AG20443 (cell line): ENCODE measurements at places on chromosomes 1 and 21.

DNA sequence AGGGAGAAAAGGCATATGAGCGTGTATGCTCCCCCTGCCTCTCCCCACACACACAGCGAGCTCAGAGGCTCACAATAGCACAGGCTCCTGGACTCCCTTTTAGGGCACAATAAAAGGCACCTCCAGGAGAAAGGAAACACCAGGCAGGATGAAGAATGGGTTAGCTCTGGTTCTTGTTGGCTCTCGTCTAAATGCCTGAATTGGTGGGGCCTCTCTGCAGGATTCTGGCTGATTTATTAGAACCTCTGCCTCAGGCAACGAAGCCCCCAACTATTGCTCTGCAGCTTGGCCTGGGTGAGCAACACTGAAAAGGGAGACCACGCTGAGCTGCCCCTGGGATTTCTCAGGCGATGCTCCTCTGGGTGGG is 590.9 kb upstream of the PLXNA2 start:
- DNase-seq: no peak

DNA sequence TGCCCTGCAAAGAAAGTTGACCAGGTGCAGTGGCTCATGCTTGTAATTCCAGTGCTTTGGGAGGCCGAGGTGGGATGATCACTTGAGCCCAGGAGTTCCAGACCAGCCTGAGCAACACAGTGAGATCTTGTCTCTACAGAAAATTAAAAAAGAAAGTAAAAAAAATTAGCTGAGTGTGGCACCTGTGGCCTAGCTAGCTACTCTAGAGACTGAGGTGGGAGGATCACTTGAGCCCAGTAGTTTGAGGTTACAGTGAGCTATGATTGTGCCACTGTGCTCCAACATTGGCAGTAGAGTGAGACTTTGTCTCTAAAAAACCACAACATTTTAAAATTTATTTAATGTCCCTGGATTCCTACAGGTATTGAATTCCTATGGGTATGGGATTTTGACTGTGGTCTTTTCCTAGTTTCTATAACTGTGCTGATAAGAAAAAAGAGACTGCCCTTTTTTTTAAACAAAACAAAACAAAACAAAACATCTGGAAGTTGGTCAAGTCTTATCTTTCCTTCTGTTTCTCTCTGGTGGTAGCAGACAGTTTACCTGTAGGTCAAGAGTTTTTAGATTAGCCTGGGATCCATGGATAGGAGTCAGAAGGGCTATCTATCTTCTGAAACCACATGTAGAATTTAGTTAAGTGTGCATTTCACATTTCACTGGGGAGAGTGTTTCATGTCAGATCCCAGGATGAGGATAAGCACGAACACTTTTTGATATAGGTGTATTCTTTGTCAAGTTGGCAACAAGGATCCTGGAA is 18.8 kb downstream of the UCK2 start:
- DNase-seq: no peak

- DNase-seq: peak; percentile 82
Observed at GRCh38 chr1:11550664-11551283, 71.8 kb downstream of the DISP3 start.

GRCh38 chr1:151222130-151222529 is 23.8 kb downstream of the PIP5K1A start:
- peak; percentile 19 for DNase-seq

- DNase-seq: no peak
Observed at GRCh38 chr1:8563944-8564537, 246.1 kb downstream of the SLC45A1 start.

DNA sequence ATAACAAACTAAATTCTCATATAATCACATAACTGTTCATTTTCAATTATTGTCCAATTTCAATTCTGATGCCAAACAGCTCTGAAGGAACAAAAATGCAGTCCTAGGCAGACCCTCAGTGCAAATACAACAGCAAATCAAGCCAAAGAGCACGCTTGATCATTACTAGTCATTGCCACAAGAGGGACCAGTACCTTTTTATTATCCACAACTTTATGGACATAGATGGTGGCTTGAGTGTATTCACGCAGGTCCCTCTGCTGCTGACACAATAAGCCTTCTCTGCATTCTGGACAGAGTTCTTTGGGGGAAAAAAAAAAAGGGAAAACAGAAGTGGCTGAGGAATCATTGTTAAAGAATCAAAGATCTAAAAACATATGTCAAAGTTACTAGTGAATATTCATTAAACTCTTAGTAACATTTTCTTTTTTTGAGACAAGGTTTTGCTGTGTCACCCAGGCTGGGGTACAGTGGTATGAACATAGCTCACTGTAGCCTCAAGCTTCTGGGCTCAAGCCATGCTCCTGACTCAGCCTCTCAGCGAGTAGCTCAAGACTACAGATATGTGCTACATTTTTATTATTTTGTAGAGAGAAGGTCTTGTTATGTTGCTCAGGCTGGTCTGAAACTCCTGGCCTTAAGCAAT is 34.3 kb upstream of the RAP1GAP start:
- DNase-seq: peak; percentile 43

- DNase-seq: no peak
Observed at GRCh38 chr1:43349594-43350306, 9.0 kb upstream of the CDC20 start.

DNA sequence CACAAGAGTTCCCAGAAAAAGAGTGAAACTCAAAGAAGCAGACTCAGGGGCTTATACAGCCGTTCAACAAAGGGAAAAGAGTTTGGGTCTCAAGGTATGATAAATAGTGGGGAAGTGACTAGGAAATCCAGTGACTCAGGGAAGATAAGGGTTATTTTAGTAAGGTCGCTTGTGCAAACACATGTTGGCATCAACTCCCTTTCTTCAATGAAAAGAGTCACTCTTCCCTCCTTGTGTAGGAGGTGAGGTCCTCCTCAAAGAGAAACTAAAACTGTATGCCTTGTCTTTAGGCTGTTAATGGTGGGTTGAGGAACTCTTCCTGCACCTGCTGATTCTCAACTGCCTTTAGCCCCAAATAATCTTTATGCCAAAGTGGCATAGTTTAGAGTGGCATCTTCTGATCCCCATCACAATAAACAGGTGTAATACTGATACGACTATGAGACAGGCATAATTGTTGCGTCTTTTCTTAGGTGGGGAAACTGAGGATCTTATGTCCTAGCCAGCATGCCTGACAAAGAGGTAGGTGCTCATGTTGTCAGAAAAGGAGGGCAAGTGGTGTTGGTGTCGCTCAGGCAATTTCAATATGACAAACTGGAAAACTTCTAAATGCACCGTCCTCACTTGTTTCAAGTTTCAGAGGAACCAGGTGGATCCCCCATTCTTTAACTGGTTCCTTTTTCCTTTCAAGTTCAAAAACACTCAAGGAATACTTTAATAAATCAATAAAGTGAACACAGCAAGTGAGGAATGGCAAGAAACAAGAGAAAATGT is 294.1 kb upstream of the RUNX1 start:
- DNase-seq: no peak

- peak; percentile 70 for DNase-seq
Observed at GRCh38 chr1:181010789-181011188, 11.9 kb downstream of the STX6 start.

DNA sequence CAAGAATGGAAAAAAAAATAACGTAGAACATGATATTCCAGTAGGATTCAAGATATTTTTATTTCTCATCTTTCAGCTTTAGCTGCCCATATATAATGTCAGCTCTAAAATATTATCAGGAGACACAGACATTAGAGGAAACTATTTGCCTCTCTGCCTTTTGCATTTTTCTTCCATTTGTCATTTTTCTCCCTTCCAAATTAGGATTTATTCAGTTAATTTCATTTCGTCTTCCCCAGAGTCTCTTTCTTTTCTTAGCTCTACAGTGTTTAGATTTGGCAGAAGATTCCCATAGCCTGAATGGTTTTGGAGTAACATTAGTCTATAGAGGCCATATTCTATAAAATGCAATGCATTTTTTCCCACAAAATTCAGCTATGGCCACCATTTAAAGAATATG is 5.1 kb upstream of the ENAH start:
- DNase-seq: no peak

GRCh38 chr1:84740050-84740714 is 49.9 kb upstream of the SSX2IP start:
- DNase-seq: no peak

DNA sequence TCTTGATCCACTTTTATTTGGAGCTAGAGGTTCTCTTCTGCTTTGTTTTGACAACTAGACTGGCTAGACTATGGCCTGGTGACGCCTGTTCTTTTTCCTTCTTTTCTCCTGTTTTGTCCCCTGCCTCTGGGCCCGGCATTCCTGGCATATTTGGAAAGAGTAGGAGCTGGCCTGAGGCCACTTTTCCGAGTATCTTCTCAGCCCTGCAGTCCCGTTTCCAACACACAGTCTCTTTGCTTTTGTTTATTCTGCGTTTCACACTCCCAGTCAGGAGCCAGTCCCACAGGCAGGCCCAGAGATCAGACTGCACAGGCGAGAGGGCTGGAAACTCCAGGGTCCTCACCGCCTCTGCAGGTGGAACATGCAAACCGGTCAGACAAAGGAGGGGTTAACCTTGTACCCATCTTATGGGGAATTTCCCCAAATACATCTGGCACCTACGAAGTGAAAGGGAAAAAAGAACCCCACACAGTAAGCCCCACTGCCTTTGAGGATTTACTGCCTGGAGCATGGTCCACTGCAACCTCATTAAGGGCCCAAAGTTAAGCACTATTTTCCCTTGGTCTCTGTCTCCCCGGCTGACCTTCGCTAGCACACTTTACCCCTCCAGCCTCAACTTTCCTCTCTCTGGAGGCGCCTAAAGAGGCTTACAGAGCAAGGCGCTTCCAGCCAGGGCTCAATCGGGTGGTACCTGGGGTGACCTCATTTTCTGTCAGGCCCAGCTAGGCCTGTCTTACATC is 141.1 kb downstream of the TOMM20 start:
- DNase-seq: peak; percentile 80

DNA sequence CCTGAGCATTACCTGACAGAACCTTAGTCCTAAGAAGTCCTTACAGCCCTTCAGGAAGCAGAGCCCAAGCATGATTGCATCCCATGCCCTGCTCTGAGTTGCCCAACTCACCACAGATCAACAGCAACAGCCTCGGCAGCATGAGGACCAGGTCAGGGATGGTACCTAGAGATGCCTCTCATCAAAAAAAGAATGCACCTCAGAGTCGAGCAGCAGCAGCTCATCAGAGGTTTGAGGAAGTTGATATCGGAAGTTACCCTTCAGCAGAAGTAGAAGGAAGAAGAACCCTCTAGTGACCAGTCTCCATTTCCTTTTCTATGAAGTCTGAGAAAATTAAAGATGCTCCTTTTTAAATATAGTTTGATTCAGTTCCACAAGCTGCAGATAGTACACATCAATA is at the start of gene FCRL1:
Gene FCRL1 (minus strand): TSS at position 225 of the 400 bp plus-strand sequence. CDS start 83 bp downstream, at position 142.
- no peak for DNase-seq

- no peak for DNase-seq
Observed at GRCh38 chr1:31583082-31583994, 7.0 kb downstream of the TINAGL1 start.

DNA sequence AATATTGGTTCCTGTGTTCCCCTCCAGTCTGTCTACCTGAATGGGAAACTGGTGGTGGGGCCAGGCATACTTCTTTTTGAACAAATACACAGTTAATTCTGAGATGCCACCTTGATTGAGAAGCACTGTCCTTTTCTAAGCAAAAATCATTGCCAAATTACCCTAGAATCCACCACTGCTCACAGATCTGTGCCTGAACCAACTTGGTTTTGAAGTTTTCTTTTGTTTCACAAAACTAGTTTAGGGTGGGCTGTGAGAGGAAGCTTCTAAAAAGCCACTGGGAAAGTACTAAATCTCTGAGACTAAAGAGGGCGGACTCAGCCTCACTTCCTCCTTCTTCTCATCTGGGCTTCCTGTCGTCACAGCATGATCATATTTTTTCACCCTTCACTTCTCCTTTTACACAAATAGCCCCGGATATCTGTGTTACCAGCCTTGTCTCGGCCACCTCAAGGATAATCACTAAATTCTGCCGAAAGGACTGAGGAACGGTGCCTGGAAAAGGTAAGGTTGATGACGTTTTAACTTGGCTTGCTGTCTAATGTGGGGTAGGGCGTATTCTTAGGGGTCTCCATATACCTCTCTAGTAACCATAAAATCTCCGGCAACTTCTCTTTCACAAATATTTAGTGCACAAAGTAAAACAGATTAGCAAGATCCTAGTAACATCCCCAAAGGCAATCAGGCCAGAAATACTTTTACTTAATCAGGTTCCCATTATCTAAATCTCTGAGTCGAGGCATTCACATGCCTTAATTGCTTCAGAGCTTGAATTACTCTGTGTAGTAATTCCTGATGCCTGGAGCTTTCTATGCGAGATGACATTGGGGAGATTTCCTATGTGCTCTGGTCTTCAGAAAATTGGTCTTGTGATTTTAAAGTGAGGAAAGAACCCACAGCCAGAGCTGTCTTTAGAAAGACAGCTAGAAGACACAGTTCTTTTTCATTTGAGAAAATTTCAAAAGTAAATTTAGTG is at the start of gene CD53:
Gene CD53 (plus strand): TSS at position 404 of the 976 bp plus-strand sequence. CDS start 18,261 bp downstream, outside the sequence.
- no peak for DNase-seq

GRCh38 chr1:185681034-185681633 is 53.1 kb upstream of the HMCN1 start:
- DNase-seq: peak; percentile 41

GRCh38 chr1:177884479-177885021 is 85.3 kb downstream of the SEC16B start:
- peak; percentile 30 for DNase-seq

GRCh38 chr1:245007852-245008251 is 143.5 kb upstream of the HNRNPU start:
- DNase-seq: no peak

- DNase-seq: peak; percentile 35
Observed at GRCh38 chr21:43644609-43645008, 14.7 kb downstream of the HSF2BP start.

GRCh38 chr1:48405940-48406339 is 66.1 kb downstream of the SPATA6 start:
- no peak for DNase-seq

GRCh38 chr1:23167353-23168078 is 1.1 kb downstream of the LUZP1 start:
- peak; percentile 84 for DNase-seq

- DNase-seq: peak; percentile 19
Observed at GRCh38 chr21:28142697-28143096, 850.0 kb downstream of the LTN1 start.

DNA sequence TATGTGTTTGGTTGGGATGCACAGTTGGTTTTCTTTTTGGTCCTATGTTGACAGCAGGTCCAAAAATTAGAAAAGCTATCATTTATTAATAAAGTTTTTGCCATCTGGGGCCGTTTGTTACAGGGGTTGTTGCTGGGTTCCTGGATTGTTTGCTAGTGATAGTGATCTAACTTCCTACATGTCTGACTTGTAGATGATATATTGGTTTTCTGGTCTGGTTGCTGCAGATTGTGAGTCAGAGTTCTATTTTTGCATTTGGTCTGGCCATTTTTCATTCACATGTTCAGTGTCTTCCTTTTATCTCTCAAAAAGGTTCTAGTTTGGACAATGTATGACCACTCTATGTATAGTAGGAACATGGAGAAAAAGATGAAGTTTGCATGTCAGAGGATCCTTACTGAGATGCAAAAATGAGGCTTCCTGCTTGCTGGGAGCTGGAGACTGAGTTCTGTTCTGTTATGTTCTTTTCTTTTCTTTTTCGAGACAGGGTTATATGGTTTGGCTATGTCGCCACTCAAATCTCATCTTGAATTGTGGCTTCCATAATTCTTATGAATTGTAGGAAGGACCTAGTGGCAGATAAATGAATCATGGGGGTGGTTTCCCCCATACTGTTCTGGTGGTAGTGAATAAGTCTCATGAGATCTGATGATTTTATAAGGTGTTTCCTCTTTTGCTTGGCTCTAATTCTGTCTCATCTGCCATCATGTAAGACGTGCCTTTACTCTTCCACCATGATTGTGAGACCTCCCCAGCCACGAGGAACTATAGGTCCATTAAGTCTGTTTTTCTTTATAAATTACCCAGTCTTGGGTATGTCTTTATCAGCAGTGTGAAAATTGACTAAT is 4.2 kb upstream of the NVL start:
- peak; percentile 9 for DNase-seq

GRCh38 chr1:203536980-203537455 is 43.1 kb downstream of the OPTC start:
- DNase-seq: no peak
